ENCODE measurements at places on chromosomes 7 and 10.
A peak's percentile ranks its signal among the peaks of the same experiment; 100 is the strongest.

DNA sequence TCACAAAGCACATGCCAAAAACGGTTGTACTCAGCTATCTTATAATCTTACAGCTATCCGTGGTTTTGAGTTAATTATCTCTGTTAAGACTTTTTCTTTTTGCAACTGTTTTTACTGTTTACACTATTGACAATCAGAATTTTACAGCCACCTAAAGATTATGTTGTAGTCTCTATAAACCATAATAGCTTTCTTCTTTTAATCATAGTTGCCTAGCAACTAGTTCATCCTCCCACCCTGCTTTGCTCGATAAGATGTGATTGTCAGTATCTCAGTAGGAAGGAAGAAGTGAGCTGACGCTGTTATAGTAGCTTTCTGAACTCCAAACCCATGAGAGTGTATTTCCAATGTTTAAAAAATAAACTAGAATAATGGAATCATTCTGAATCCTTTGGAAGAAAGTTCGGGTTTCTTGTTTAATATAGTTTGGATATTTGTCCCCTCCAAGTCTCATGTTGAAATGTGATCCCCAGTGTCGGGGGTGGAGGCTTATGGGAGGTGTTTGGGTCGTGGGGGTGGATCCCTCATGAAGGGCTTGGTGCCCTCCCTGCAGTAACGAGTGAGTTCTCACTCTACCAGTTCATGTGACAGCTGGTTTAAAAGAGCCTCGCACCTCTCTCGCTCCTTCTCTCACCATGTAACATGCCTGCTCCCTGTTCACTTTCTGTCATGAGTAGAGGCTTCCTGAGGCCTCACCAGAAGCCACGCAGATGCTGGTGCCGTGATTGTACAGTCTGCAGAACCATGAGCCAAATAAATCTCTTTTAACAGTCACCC, 68.1 kb downstream of the SVOPL start:
- DNase-seq = no peak

GRCh38 chr10:32445740-32446535, at the start of gene CCDC7:
Gene CCDC7 (plus strand): TSS chr10:32446140. CDS start chr10:32451643, 5,503 bp downstream.
- peak; percentile 66 for DNase-seq

GRCh38 chr7:144903201-144903600, 67.3 kb upstream of the TPK1 start:
- DNase-seq = no peak

DNA sequence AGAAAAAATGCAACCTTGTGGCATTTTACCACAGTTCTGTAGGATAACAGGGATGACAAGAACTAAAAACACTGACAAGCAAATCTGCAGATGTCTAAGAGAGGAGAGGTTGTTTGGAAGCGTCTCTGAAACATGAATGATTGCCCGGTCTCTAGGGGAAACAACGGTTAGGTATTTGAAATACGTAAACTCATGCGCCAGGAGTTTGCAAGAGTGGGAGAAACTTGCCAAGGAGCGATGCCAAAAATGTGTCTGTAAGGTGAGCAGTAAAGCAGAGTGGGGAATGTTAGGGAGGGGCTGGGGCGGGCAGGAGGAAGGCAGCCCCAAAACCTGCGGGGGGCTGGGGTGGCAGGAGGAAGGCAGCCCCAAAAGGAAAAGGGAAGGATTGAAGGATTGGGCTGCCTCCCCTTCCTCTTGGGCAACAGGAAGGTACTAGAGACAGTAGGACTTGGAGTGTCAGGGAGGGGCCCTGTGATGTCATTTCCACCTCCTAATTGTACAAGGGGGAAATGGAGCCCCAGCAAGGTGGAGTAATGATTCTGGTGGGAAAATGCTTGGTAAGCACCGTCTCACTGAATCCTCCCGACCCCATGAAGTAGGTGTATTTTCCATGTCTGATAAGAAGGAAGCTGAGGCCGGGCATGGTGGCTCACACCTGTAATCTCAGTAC, 33.2 kb upstream of the PLEKHA1 start:
- no peak for DNase-seq

DNA sequence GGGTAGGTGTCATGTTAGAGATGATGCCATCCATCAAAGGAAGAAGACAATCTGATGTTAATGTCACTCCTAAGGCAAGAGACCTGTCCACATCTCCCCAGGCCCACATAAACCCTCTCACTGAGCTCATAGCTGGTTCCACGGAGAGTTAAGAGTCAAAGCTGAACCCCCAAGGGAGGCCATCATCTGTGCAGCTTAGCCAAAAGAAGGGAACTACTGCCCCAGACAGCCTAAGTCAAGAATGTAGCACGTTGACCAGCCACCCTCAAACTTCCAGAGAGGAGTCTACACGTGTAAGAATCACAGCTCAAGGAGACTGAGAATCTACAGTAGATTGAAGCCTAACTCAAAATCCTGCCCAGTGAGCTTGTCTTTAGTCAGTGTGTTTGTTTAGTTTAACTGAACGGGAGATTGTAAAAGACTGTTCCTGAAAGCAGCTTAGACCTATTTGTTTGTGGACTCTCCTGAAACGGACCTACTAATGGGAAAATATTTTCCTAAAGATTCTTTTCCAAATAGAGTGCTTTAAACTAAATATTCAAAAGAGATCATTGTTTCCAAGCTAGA, 192.7 kb upstream of the NFE2L3 start:
- no peak for DNase-seq

GRCh38 chr7:1553512-1554210, 2.3 kb downstream of the TMEM184A start:
- no peak for DNase-seq

- DNase-seq = peak; percentile 80
Measured at GRCh38 chr10:110357252-110357780, 52.6 kb upstream of the SMNDC1 start.
